Ascending aorta (tissue), 2 donors: ENCODE measurements at places on chromosomes 2 and 18.

- no peaks in the 10 kb centered on the region for H3K4me1 ChIP-seq
- no peak overlapping the region for H3K27ac ChIP-seq
- H3K36me3 ChIP-seq = no peaks in the 10 kb centered on the region
- no peak overlapping the region for H3K4me3 ChIP-seq
- DNase-seq = no peak
Observed at GRCh38 chr2:62084801-62085200, 111.1 kb upstream of the B3GNT2 start.

DNA sequence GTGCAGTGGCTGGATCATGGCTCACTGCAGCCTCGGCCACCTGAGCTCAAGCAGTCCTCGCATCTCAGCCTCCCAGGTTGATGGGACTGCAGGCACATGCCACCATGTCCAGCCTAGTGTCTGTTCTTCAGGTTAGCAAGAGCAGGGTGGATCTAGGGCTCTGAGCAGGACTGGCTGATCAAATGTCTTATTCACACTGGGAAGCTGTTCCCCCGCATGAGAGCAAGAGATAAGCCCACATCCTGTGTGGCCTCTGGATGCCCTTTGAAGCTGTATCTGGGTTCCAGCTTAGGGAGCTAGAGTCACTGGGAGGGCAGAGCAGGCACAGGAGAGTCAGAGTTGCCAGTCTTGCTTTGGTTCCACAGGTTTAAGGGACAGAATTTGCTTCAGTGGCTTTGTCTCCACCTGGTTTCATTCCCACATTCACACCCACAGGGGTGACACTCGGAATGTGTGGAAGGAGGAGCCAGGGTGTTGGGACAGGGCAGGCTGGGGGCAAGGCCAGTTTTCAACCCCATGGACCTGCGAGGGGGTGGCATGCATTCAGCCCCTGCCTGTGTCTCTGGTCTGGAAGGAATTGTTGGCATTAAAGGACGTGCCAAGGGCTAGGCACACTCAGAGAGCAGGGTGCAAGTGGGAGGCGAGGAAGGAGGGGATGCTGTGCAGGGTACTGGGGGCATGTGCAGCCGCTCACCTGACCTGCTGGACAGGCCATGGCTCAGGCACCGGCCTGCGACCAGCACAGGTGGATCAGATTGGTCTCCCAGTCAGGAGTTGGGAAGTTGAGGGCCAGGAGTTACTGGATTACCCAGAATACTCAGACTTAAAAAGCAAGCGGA, 24.5 kb downstream of the PTPN18 start:
- no peak overlapping the region for H3K27ac ChIP-seq
- DNase-seq = peak; percentile 53
- H3K4me1 ChIP-seq = no peaks in the 10 kb centered on the region

DNA sequence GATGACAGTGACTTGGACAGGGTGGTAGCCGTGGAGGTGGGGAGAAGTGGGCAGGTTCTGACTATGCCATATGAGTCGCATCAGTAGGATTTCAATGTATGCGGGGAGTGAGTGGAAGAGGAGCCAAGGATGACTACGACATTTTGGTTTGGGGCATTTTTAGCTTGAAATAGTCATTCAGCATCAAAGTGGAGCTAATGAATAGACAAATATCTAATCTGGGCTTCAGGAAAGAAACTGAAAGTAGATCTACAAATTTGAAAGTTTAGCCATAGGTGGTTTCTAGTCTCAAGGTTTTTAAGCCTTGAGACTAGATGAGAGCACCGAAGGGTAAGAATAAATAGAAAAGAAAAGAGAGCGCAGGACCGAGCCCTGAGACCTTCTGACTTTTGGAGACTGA, 58.3 kb downstream of the FEZ2 start:
- H3K4me1 ChIP-seq = no peaks in the 10 kb centered on the region
- no peak overlapping the region for H3K4me3 ChIP-seq
- no peak for DNase-seq

GRCh38 chr2:71455741-71456569, 2.6 kb downstream of the DYSF start:
- H3K4me3 ChIP-seq = no peak overlapping the region
- H3K27me3 ChIP-seq = no peaks in the 10 kb centered on the region
- peak; percentile 64 for DNase-seq
- no peaks in the 10 kb centered on the region for H3K36me3 ChIP-seq
- H3K4me1 ChIP-seq = peaks cover 12% of the 10 kb centered on the region

GRCh38 chr2:12949406-12949805, 232.7 kb downstream of the TRIB2 start:
- no peak for DNase-seq
- H3K27ac ChIP-seq = no peak overlapping the region
- H3K27me3 ChIP-seq = no peaks in the 10 kb centered on the region
- H3K4me1 ChIP-seq = no peaks in the 10 kb centered on the region

GRCh38 chr2:5365871-5366461, 326.2 kb upstream of the SOX11 start:
- H3K4me3 ChIP-seq = no peak overlapping the region
- no peak overlapping the region for H3K27ac ChIP-seq
- DNase-seq = no peak

- H3K27ac ChIP-seq = peak overlapping the region; percentile 44
- no peak for DNase-seq
- no peak overlapping the region for H3K4me3 ChIP-seq
- H3K27me3 ChIP-seq = no peaks in the 10 kb centered on the region
- peaks cover 2% of the 10 kb centered on the region for H3K4me1 ChIP-seq
Observed at GRCh38 chr2:113762377-113763118, 6.1 kb upstream of the SLC35F5 start.

- no peak overlapping the region for H3K4me3 ChIP-seq
- H3K4me1 ChIP-seq = no peaks in the 10 kb centered on the region
- H3K27me3 ChIP-seq = no peaks in the 10 kb centered on the region
- H3K27ac ChIP-seq = no peak overlapping the region
Observed at GRCh38 chr2:88131201-88131998, 3.5 kb upstream of the FABP1 start.

GRCh38 chr2:156841321-156841720, 405.1 kb downstream of the GPD2 start:
- no peak overlapping the region for H3K4me3 ChIP-seq
- H3K36me3 ChIP-seq = no peaks in the 10 kb centered on the region
- H3K27ac ChIP-seq = no peak overlapping the region
- no peaks in the 10 kb centered on the region for H3K27me3 ChIP-seq

- no peak overlapping the region for H3K4me3 ChIP-seq
- H3K27me3 ChIP-seq = no peaks in the 10 kb centered on the region
- H3K36me3 ChIP-seq = no peaks in the 10 kb centered on the region
- no peak overlapping the region for H3K27ac ChIP-seq
- DNase-seq = no peak
Observed at GRCh38 chr2:122193622-122194021, 438.2 kb downstream of the TSN start.

DNA sequence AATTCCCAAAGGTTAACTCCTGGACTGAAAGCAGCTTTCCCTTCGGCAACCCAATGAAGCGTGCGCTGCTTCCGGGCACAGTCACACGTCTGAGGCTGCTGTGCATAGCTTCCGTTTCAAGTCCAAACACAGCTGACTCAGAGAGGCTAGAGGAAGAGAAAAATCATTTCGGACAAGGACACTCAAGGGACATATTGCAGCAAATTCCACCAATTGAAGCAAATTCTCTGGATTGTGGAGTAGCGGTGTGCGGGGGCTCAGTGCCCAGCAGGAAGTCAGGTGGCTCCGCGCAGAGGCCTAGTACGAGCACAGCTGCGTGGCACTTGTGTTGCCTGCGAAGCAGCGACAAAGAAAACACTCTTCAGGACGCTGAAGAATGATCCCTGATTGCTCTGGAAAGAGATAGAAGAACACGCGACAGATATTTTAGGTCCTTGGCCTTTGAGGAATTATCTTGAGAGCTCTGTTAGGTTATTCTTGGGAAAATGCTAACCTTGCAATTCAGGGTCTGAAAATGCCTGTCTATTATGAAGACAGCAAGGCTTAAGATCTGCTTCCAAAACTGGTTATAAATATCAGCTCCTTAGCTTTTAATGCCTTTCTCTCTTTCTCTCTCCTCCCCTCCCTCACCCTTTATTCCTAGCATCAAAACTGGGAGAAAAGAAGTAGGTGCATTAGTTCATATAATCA, 352.6 kb upstream of the DLGAP1 start:
- peak overlapping the region; percentile 38 for H3K4me3 ChIP-seq
- peak overlapping the region; percentile 82 for H3K27ac ChIP-seq
- peak; percentile 63 for DNase-seq
- H3K27me3 ChIP-seq = no peaks in the 10 kb centered on the region
- H3K36me3 ChIP-seq = no peaks in the 10 kb centered on the region

DNA sequence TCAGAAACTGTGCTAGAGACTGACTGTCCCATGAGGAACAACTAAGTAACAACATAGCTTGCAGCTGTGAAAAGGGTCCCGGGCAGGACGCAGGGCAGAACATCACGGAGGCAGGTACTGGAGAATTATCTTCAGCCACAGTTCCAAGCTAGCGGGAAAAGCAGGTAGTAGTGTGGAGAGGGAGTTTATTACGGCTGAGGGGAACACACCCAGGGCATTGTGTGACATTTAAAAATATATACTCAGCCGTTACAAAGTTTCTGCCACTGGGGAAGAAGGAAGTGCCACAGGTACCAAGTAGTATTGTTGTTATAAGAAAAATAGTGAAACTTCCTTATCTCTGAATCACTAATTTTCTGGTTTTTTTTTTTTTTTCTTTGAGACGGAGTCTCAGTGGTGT, 179.6 kb downstream of the LAMA1 start:
- H3K27ac ChIP-seq = no peak overlapping the region
- H3K36me3 ChIP-seq = no peaks in the 10 kb centered on the region
- H3K27me3 ChIP-seq = no peaks in the 10 kb centered on the region

GRCh38 chr2:96264656-96265348, 995 bp downstream of the TMEM127 start:
- no peak for DNase-seq
- peaks cover 27% of the 10 kb centered on the region for H3K4me1 ChIP-seq
- H3K27me3 ChIP-seq = no peaks in the 10 kb centered on the region
- H3K27ac ChIP-seq = peak overlapping the region; percentile 94
- H3K4me3 ChIP-seq = peak overlapping the region; percentile 81

- no peak overlapping the region for H3K4me3 ChIP-seq
- no peaks in the 10 kb centered on the region for H3K4me1 ChIP-seq
- H3K27ac ChIP-seq = no peak overlapping the region
- no peak for DNase-seq
- H3K36me3 ChIP-seq = no peaks in the 10 kb centered on the region
Observed at GRCh38 chr2:150643114-150643725, 155.8 kb upstream of the RND3 start.

DNA sequence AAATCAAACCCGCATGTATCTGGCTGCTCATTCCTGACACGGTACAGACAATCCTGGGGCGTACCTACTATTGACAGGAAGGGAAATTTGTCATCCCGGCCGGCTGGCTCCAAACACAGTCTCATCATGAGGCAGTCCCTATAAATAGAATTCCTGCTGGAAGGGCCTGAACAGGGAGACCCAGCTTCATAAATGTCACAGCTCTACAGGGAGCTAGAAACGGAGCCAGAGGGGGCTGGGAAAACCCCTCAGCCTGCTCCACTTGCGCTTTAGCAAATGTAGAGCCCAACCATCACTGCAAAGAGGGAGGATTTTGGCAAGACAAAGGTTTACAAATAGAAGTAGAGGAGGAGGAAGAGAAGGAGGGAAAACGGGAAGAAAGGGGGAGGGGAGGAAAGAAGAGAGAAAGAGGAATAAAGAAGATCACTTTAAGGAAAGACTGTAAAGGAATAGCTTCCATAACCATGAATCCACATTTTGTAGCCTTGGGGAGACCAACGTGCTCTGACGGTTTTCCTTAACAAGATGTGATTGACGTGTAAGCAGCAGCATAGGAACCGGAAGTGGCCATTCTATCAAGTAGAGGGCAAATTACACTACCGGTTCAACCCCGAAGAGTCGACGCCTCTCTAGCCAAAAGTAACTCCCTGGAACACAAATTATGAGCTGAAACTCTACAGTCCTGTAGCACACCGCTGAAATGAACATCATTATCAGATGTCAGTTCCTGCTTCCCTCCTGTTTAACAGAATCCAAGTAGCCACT, 56.8 kb upstream of the TTN start:
- H3K27ac ChIP-seq = peak overlapping the region; percentile 85
- H3K4me1 ChIP-seq = peaks cover 35% of the 10 kb centered on the region
- no peaks in the 10 kb centered on the region for H3K27me3 ChIP-seq
- no peaks in the 10 kb centered on the region for H3K36me3 ChIP-seq
- DNase-seq = peak; percentile 45
- H3K4me3 ChIP-seq = no peak overlapping the region

DNA sequence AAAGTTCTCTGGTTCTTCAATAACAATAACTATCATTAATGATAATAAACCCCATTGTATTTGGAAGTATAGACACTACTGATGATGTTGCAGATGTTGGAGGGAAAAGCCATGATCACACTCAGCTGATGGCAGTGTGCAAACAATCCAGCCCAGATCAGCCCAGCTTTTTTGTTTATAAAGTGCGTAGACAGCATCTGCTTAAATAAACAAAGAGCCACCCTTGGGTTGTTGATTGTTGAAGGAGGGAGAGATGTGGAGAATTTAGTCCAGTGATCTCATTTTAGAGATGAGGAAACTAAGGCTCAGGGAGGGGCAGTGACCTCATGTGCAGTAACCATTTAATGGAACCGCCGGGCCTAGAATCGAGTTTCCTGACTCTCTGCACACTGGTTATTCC, 56.0 kb upstream of the MEX3C start:
- H3K27me3 ChIP-seq = no peaks in the 10 kb centered on the region
- no peak overlapping the region for H3K4me3 ChIP-seq
- no peak for DNase-seq
- H3K36me3 ChIP-seq = no peaks in the 10 kb centered on the region
- no peaks in the 10 kb centered on the region for H3K4me1 ChIP-seq
- H3K27ac ChIP-seq = no peak overlapping the region

DNA sequence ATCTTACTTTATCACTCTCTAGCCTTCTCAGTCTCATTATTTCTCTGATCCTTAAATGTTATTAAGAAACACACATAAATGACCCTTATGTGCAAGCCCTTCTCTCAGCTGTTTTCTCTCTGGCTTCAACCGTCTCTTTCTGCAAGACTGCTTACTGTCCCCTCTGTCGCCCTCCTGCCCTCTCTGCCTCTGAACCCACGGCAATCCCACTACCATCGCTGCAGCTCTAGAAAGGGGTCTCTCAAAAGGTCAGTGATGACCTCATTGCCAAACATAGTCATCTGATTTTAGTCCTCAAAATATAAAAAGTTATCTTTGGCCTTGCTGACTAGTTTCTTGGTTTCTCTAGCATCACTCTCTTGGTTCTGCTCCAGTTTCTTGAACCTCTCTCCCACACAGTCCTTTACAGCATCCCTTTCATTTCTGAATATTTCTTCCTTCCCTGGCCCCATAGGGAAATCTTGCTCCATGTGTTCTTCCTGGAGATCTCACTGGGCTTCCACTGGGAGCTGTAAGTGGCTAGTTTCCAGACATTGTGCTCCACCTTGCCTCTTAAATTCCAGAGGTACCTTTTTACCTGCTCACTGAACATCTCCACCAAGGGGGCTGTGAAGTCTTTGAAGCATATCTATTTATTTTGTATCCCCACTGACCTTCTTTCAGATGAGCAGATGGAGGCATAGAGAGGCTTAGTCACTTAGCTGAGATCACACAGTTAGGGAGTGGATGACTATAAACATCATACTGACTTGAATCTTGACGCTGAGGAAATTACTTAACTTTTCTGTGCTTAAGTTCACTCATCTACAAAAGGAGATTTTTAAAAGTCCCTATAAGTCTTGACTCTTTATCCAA, 96.2 kb downstream of the PDE1A start:
- H3K27me3 ChIP-seq = no peaks in the 10 kb centered on the region
- DNase-seq = no peak
- H3K4me3 ChIP-seq = no peak overlapping the region
- H3K4me1 ChIP-seq = no peaks in the 10 kb centered on the region
